ENCODE measurements at places on chromosomes 2 and 18.

GRCh38 chr2:50125246-50125645 lies 906.7 kb downstream of the NRXN1 start:
- DNase-seq, result no peak

DNA sequence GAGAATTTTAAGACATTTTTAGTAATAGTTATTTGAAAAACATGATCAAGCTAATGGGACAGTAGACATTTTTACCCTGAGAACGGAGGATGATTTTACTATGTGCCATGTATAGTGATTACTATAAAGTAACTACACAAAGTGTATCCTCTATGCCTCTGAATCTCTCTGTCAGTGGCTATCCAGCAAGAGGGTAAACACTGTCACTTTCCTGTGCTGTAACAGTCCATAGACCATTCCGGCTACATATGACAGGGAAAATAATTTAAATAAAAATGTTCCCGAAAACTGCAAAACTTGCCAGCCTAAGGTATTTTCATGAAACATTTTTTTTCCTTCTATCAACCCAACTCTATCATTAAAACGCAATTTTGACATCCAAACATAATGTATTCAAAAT lies 1632.2 kb upstream of the ACVR2A start:
- no peak for DNase-seq

GRCh38 chr2:234241656-234242458 lies 191.4 kb downstream of the SPP2 start:
- DNase-seq, result no peak

DNA sequence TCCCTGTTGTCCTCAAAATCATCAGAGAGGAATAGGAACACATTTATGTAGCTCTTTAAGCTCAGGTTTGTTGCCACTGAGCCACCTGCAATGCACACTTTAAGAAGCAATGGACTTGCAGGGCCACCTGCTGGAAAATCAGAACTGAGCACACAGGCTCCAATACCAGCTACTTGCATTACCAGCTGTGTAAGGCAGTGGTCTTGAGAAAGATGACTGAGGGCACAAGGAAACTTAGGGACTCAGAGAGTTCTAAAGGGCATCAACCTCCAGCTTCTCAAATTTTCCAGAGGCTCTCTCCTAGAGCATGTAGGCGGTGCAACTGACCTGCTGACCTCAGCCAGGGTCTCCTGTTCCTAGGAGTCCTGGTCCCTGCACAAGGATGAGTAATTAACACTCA lies 2.5 kb upstream of the CNDP2 start:
- no peak for DNase-seq

DNA sequence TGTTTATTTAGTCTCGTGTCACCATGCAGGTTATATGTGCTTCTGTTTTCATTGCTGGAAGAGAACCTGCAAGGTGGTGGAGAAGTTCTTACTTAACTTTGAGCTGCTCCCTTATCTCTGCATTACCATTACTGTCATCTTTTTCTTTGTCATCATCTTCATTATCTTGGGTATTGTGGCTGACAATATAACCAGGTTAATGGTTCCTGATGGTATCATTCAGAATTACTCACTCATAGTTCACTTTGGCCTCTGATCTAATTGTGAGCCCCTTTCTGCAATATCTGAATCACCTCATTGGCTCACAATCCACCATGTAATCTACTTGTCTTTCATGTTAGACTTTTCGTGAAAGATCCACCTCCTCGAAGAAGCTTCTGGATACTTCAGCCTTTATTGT lies 5.0 kb downstream of the CD28 start:
- DNase-seq, result no peak

- no peak for DNase-seq
Observed at GRCh38 chr2:240873805-240874714, 5.4 kb downstream of the AGXT start.

DNA sequence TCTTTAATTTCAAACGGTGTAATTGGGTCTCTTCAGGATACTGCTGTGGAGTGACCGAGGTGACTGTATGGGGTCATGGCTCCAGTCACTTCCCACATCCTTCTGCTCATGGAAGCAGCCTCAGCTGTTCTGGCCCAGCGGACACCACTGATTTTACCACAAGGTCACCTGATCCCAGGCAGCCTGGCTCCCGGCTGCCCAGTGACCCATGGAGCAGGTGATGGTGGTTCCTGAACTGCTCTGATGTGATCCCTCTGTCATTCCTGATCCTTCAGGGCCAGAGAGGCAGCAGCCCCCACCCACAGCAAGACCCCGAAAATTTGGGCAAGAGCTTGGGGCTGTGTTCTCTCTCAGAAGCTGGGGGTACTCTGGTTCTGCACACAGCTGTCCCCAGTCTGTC lies 35.5 kb upstream of the HS6ST1 start:
- no peak for DNase-seq

GRCh38 chr18:78643004-78643403 lies 336.6 kb upstream of the SALL3 start:
- DNase-seq, result no peak
